ENCODE measurements at places on chromosomes 3 and 15.

DNA sequence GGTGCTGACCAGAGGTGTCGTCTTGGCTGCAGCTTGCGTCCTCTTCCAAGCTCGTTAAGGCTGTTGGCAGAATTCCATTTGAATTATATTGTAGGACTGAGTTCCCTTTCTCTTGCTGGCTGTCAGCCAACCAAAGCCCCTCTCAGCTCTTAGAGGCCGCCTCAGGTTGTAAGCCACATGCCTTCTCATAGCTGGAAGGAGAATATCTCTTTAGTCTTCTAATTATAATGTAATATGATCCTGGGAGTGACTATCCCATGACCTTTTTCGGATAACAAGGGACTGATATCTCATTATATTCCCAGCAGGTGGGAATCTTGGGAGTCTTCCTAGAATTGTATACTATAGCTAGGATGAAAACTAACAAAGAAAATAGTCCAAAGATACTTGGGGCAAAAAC lies 4.8 kb downstream of the SCG5 start:
- DNase-seq, result no peak

DNA sequence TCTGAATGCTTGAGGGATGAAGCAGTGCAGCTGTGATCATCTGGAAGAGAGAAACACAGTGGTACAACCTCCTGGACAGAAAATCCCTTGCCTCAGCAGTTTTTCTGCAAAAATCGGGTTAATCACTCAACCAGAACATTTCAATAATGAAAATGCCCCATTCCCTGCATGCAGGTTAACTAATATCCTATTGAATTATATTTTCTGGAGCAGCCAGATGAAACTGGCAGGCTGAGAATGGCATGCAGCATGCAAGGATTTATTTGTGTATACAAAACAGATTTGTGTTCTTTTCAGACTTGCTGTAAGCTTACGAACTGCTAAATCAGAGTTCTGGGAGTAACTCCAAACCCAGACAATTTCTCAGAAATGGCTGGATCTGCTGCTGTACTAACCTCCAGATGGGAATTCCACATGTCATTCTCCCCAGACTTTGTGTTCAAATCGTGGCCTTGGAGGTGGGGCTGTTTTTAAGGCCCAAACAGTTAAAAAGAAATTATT lies 39.1 kb downstream of the SLC9A9 start:
- DNase-seq, result no peak

GRCh38 chr3:72345237-72345878 lies 502.9 kb downstream of the SHQ1 start:
- DNase-seq, result peak; percentile 70

GRCh38 chr15:44194323-44195150 lies 534 bp downstream of the FRMD5 start:
- peak; percentile 44 for DNase-seq
